ENCODE measurements at places on chromosomes 7 and 10.

DNA sequence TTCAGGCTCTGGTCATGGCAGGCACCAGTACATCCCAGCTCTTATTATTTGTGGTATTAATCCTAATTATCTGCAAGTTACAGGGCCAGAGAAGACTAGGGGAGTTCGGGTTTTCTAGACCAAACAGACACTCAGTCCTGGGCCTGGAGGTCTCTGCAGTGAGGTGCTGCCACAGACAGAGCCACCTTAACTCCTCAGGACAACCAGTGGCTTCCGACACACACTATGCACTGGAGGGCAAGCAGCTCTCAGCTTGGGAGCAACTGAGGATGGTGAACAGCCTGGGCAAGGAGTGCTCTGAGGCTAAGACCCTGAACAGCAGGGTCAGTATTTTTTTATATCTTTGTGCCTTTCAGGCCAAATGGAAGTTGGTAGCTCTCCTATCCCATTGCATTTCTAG lies 19.0 kb downstream of the ACTA2 start:
- DNase-seq, result no peak

DNA sequence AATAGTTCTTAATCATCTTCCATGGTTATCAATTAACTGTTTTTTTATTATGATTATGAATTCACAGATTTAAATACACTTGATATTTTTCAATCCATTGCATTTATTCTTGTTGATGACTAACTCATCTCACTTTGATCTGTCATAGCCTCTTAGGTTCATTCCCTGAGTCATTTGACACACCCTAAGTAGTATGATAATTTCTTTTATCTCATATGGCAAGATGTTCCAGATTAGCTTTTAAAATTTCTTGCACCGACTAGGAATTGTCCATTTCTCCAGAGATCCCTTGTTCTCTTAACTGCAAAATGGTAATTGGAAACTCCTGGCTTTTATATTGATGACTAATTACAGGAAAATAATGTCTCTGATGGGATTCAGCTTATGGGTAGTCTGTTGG lies 87.6 kb upstream of the CCDC6 start:
- no peak for DNase-seq

GRCh38 chr10:127964621-127965020 lies 57.7 kb downstream of the PTPRE start:
- no peak for DNase-seq

GRCh38 chr7:137146552-137147337 lies 196.8 kb downstream of the PTN start:
- DNase-seq, result no peak

- no peak for DNase-seq
Observed at GRCh38 chr7:24908166-24908565, 71.8 kb downstream of the OSBPL3 start.

- no peak for DNase-seq
Observed at GRCh38 chr7:46143949-46144917, 223.2 kb upstream of the IGFBP3 start.

GRCh38 chr10:31129880-31130405 lies 98.3 kb upstream of the ZNF438 start:
- DNase-seq, result no peak

DNA sequence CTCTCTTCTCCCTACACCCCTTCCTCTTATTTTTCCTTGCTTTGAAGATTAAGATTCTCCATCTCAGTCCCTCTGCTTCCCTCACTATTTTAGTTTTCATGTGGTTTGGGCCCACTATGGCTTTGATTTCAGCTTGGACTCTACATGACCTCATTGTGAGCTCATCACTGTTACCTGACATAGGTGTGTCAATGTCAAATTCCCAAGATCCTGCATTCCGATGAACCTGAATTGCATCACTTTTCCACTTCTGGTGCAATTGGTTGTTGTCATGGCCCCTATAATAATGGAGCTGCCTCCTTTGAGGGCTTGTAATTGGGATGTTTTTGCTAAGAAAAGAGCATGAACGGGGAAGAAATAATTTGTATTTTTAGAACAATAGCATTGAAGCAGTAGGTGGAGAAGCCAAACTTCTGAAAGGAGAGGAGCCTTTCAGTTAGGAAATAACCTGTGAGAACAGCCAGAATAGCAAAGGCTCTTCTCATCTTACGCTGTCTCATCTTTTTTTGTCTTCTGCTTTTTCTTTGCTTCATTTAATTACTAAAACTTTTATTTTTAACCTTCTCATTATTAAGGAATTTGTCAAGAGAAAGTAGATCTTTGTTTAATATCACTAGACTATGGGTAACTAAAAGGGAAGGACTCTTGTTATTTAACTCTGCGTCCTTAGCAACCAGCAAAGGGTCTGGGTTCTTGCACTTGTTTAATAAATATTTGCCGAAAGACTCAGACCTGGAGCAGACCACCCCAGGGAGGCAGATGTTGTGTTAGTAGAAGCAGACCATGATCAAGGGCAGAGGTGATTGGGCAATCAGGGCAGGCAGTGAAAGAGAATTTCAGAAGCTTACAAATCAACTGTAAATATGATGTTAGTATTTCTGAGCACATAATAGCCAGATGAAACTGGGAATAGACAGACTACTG lies 95.4 kb downstream of the TES start:
- peak; percentile 20 for DNase-seq

DNA sequence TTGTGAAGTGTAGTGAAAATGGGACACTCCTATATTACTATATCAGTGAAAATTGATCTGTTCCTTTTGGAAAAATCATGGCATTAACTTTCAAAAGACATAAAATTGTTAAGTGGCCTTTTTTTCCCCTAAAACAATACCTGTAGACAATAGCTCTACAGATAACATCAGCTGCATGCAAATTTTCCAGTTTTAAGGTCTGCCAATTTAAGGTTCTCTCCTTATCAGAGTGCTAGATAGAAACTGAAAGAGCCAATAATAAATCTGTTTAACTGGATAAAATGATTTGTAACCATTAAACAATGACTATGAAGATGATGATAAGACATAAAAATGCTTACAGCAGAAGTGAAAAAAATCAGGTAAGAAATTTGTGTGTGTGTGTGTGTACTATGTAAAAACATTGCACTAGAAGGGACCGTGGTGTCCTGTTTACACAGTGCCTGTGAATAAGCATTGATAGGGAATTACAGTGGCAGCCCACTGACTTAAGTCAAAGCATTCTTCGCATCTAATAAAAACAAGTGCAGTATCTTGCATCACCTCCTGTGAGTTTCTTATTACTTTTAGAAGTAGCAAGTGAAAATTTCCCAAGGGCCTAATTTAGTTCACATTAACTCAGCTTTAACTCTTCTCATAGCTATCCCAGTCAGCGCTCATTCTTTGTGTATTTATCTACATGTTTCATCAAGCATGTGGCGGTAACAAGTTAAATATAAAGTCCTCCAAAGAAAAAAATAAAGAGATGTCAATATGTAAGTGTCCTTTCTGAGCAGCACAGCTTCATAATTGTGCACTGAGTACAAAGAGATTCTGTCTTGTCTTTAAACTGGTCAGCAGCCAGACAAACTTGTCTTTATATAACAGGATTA lies 261.9 kb downstream of the ARL4A start:
- no peak for DNase-seq

DNA sequence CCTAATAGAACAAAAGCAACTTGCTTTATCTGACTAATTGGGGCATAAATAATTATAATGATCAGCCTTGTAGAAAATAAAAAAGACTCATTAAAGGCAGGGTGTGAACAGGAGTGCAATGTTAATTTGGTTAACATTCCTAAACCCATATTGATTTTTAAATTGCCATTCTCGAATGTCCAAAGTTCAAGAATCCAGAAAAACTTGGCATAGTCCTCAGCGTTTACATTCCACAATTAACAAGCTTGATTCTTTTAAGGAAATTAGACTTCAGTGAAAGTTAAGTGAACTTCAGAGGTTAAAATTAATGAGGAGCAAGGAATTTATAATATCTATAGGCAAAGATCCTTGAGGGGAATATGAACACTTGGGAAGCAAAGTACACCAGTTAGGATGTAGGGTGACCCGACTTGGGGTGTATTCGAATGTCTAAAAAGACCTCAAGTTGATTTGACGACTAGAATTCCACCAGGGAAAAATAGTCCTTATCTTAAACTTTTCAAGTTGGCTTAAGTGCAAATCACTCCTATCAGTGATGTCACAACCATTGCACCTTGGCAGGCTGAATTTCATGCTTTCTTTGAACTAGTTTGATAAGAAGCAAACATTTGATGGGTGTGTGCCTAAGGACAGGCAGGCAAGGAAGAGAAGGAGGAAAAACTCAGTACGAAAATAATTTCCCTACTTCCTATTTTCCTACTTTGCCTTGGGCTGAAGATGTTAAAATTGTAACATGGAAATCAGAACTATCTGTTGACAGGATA lies 830.4 kb upstream of the COBL start:
- peak; percentile 77 for DNase-seq

DNA sequence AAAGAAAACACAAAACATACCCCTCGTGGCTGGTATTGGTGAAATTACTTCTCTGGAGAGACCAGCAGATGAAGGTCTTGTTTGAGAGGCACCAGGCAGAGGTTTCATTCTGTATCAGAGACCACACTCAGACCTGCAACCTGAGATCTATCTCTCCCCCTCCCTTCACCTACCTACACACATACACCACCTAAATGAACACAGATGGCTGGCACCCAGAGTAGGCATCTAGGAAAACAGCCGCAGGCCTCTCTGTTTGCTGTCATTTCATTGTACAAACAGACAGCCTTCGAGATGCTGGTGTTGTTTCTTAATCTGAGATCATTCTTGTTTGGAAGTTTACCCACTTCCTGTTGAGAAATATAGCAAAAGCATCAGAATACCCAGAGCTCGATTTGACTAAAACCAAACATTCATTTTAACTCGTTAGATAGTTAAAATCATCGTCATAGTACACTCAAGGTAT lies 173.9 kb upstream of the SLC25A13 start:
- DNase-seq, result no peak

- DNase-seq, result no peak
Observed at GRCh38 chr7:75010036-75010435, 45.5 kb downstream of the CASTOR2 start.

DNA sequence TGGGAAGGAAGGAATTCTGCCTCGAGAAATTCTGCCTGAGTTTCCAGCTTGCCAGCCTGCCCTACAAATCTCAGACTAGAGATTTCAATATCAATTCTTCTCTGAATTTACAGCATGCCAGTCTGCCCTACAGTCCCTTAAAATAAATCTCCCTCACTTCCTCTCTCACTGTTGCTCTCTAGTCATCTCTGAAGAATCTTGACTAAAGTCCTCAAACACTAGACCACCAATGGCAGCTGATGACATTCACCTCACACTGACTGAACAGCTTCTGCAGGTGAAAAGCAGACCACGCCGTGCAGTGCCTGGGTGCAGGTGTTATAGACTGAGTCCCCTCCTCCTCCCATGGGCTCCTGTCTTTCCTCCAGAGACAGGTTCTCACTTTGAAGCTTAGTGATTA lies 30.4 kb downstream of the PPP1R3C start:
- DNase-seq, result no peak

DNA sequence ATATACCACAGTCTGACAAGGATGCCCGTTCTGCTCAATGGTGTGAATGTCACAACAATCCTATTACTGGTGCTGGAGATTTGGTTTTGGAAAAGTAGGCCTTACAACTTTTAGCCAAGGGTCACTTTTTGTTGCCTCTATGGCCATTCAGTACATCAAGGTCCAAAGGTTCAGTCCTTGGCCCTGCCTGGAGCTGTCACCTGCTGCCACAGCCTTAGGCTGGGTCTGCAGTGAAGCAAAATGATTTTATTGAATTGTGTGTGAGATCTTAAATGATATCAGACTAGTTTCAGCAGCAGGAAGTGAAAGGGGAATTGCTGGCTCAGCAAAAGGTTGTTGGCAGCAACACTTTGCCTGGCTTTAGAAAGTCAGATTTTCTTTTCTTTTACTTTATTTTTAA lies 427.6 kb downstream of the THSD7A start:
- DNase-seq, result no peak

GRCh38 chr10:24606021-24606420 lies 117.7 kb downstream of the ARHGAP21 start:
- DNase-seq, result no peak

GRCh38 chr7:155038335-155038734 lies 31.8 kb upstream of the HTR5A start:
- no peak for DNase-seq

- no peak for DNase-seq
Observed at GRCh38 chr7:116509982-116510579, 10.5 kb downstream of the CAV2 start.

- DNase-seq, result no peak
Observed at GRCh38 chr10:29784175-29784773, 149.5 kb upstream of the SVIL start.

DNA sequence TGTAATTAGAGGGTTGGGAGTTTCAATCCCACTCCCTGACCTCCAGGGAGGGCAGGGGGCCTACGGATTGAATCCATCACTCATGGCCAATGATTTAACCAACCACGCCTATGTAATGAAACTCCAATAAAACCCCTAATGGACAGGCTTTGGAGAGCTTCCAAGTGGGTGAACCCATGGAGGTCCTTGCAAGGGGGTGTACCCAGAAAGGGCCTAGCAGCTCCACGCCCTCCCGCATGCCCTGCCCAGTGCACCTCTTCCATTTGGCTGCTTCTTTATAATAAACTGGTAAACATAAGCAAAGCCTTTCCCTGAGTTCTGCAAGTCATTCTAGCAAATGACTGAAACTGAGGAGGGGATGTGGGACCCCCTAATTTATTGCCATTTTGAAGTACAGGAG lies 280.1 kb downstream of the FRMD4A start:
- no peak for DNase-seq

DNA sequence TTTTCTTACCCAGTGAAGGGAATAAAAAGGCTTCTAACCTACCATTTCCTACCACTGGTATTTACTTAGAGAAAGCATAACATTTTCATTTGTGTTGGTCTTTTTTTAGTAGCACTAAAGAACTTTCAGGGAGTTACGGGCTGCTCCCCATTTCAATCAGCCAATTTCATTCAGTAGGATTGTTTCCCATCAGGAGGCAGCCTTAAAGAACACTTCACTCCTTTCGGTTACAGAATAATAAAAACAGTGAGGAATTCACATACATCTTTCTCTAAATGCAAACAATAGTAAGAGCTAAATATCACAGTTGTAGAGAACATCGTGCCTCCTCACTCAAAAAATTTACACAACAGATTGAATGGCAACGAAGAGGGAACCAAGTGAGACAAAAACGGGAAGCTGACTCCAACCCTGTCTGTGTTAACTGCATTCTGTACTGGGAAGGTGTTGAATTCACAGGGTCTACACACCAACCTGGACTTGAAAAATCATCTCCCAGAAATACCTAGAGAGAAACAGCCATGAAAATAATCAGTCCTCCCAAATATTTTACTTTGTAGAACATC lies 55.5 kb upstream of the ABLIM1 start:
- DNase-seq, result no peak
